ENCODE measurements at places on chromosomes 2 and 18.

DNA sequence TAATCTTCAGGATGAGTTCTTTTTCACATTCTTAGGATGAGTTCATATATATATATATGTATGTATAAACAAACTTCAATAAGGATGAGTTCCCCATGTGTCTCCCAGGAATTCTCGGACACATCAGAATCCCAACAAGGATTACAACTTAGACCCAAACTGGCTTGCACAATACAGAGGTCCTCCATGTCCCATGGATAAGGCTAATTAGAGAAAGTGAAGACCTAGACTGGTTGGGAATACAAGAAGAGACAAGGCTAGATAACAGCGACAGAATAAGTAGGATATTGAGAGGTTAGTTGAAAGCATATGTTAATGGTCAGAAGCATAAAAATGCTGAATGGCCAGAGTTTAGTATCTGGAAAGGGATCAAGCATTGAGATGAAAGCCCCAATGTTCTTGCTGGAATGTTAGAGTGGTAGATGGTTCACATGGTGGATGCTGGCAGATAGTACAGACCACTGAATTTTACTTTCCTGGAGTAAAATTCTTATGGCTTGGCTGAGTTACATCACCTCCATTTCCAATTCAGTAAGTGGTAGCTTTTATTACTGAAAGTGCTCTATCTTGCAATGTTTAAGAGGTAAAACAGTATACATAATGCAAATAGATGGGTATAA is 154.9 kb upstream of the EPHA4 start:
- DNase-seq, result no peak

- no peak for DNase-seq
These were observed 557.6 kb downstream of the CBLN2 start for GRCh38 chr18:71986351-71987050.

- no peak for DNase-seq
These were observed 199.2 kb downstream of the ICOS start for GRCh38 chr2:204135752-204136151.

DNA sequence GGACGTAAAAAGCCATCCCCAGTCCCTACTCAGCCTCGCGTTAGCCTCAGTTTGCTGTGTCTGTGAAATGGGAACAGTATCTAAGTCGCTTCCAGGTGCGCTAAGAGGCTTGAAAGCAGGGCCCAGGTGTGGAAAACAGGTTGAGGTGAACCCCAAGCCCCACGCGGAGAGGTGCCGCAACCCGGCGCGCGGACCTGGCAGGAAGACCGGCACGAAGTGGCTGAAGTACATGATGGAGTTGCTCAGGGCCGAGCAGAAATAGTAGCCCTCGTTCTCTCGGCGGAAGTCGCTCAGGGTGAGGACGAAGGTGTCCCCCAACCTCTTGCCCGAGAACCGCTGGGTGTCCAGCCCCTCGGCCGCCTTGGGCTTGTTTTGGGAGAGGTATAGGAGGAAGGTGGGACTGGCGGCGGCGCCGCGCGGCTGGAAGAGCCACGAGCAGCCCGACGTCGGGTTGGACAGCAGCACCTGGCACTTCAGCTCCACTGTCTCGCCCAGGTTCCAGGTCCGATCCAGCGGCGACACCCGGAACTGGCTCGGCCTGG is 508 bp downstream of the CD8A start:
- no peak for DNase-seq

DNA sequence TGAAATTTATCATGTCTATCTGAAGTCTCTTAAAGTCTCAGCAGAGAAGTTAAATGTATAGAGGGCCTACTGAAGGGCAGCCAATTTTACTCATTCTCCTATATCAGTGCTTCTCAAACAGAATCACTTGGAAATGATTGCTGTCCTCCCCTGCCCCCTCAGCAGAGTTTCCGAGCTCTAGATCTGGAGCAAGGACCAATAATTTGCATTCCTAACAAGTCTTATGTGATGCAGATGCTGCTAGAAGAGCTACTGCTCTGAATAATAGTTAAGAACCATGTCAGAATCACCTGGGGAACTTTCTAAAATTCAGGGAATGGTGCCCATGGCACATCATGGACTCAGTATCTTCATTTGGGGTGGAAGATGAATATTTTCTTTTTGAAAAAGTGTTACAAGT is 105.6 kb upstream of the EPHA4 start:
- no peak for DNase-seq

GRCh38 chr2:120809609-120810440 is 74.2 kb downstream of the GLI2 start:
- no peak for DNase-seq

DNA sequence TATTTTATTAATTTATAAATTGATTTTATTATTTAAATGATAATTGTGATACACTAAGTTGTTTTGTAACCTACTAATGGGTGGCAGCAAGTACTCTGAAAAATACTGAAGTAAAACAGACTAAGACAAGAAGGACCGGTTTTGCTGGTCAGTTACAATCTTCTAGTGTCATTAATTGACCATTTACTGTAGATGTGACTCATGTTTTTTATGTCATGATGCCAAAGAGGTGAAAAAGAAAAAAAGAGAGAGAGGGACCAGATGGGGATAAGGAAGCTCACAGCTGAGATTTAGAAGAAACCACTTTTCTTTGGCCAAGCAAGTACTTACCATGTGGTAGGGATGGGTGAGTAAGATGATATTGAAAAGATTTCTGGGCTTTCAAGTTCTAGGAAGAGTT is 955.8 kb upstream of the LRRTM1 start:
- no peak for DNase-seq

DNA sequence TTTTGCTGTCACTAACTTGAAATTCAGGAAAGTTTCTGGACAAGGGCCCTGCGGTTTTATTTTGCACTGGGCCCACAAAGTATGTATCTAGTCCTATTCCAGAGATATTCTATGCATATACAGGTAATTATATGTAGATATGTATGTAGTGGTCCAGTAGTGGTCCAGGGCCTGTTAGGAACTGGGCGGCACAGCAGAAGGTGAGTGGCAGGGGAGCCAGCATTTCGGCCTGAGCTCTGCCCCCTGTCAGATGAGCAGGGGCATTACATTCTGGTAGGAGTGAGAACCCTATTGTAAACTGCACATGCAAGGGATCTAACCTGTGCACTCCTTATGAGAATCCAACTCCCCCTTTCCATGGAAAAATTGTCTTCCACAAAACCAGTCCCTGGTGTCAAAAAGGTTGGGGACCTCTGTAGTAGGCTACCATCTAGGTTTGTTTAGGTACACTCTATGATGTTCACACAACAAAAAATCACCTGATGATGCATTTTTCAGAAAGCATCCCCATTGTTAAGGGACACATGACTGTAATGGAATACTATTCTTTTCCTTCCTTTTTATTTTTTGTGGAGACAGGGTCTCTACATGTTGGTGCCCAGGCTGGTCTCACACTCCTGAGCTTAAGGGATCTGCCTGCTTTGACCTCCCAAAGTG is 2.8 kb upstream of the PPP4R3B start:
- DNase-seq, result peak; percentile 9

- DNase-seq, result no peak
These were observed 112.0 kb downstream of the ATAD2B start for GRCh38 chr2:23814963-23815362.

GRCh38 chr2:29242621-29243375 is 127.6 kb downstream of the CLIP4 start:
- no peak for DNase-seq

DNA sequence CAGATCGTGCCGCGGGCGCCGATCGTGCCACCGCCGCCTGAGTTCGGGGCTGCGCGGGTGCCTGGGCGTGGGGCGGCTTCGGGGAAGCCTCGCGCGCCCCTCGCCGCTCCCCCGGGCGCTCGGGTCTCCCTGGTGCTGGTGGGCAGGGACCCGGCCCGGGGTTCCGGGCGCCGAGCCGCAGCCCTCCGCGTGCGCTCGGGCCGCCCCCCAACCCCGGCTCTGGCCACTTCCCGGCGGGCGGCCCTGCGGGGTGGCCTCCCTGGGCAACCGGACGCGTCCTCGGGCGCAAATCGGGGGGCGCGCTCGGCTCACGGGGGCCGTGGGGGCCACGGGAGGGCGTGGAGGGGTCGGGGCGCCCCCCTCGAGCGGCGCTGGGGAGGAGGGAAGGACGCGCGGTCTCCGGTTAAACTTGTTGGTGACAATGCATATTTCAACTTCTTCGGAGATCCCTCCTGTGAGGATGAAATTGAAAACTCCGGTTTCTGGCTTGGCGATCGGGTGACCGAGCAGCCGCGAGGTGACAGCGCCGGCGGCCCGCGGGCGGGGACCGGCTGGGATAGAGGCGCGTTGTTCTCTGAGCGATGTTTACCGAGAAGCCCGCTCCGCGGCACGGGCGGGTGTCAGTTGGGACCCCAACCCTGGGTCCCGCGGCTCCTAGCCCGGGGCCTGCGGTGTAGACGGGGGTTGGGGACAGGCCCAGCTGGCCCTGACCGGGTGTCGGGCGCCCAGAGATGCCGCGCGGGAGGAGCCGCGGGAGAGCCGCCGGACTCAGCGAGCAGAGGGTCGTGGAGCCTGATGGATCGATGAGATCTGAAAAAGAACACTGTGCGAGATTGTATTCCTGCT is 676 bp downstream of the SH3BP4 start:
- DNase-seq, result no peak

DNA sequence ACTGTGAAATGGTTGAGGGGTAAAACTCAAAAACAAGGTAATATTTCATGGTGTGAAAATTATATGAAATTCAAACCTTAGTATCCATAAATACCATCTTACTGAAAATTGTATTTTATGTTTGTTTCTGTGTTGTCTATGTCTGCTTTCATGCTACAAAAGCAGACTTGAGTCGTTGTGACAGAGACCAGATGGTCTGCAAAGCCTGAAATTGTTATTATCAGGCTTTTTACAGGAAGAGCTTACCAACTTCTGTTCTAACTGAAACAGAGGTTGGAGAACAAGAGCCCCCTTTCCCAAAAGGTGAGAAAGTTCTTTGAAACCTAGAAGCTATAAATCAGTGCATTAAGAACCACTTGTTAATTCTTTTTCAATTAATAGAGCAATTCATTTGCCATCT is 110.0 kb downstream of the COL4A4 start:
- no peak for DNase-seq

DNA sequence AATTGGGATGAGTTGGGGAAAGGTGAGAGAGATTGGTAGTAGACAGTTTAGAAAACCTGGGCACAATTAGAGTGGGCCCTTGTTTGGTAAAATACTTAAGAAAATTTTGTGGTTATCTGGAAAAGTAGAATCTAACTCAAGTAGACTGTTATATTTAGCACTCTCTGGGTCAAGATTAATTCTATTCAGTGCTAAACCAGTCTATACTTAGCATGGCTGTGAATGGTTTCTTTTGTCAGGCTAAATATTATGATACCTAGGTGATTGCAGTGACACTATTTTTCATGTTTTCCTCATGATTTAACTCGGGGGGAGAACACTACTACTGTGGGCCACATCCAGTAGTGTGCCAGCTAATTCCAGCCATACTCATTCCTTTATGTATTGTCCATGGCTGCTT is 58.9 kb downstream of the KIAA1328 start:
- no peak for DNase-seq

- DNase-seq, result no peak
These were observed 12.4 kb upstream of the TLK1 start for GRCh38 chr2:171173087-171173486.

GRCh38 chr18:49368876-49369440 is 91.5 kb downstream of the DYM start:
- no peak for DNase-seq

DNA sequence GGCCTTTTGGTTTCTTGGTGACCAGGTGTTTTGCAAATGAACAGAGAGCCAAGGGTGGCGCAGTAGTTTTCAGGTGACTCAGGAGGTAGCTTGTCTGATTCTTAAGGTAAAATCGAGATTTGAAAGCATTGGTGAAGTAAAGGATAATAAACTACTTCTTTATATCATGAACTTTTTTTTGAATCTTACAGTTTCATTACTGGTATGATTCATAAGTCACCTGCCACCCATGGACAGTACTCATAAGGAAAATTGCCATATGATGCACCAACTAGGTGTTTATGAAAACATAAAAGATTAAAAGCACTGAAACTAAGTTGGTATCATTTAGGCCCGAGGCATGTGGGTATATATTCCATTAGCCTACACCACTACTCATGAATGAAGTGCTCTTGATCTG is 84.1 kb upstream of the MGAT5 start:
- DNase-seq, result peak; percentile 8

- no peak for DNase-seq
These were observed 1606.3 kb downstream of the SUCLG1 start for GRCh38 chr2:82852787-82853186.

GRCh38 chr2:106827158-106827557 is 58.8 kb downstream of the ST6GAL2 start:
- no peak for DNase-seq

- DNase-seq, result no peak
These were observed 64.6 kb downstream of the THADA start for GRCh38 chr2:43531251-43531650.

DNA sequence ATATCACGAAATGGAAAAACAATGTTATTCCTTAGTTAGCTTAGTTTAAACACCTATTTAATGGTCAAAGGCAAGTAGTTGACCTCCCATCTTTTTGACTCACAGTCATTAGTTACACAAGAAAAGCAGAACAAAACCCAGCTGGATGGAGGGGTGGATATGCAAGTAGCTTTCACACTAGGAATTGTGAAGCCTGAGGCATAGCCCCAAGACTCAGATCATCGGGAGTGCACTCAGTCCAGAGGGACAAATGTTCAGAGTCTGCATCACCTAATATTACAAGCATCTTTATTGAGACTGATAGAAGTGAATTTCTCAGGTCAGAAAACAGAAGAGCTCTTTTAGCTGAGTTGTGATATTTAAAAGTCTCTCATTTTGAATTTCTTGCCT is 15.5 kb upstream of the CPS1 start:
- no peak for DNase-seq

DNA sequence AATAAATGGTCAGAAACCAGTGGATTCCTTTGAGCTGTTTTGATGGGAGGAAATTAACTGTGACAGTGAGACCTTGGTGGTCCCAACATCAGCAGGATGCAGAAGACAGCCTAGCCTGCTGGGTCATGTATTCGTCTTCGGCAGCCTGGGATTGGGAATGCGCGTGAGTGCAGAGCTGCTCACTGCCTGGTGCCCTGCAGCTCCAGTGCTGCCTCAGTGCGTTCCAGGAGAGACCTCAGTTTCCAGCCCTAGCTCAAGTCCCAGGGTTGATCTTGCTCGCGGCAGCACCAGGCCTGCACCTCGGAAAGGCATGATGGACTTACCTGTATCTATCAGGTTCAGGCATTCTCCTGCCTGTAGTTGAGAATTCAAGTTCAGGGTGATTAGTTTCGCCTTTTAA is 203.9 kb downstream of the SH3RF3 start:
- no peak for DNase-seq

- no peak for DNase-seq
These were observed 90.3 kb downstream of the ROCK2 start for GRCh38 chr2:11254100-11254536.

GRCh38 chr2:27214941-27215340 is 2.2 kb upstream of the CAD start:
- DNase-seq, result no peak

- no peak for DNase-seq
These were observed 528.6 kb upstream of the ID2 start for GRCh38 chr2:8153258-8153718.

- DNase-seq, result no peak
These were observed 54.3 kb upstream of the AGPS start for GRCh38 chr2:177338177-177338721.

- no peak for DNase-seq
These were observed 477.2 kb downstream of the ZEB2 start for GRCh38 chr2:144042751-144043150.
